Fibroblast of lung (primary cell): ENCODE measurements at places on chromosomes 6 and 20.

GRCh38 chr6:108566406-108566805 lies 5.7 kb downstream of the FOXO3 start:
- no peak overlapping the region for H3K4me3 ChIP-seq
- DNase-seq = no peak
- no peaks in the 10 kb centered on the region for H3K27me3 ChIP-seq
- H3K36me3 ChIP-seq = peaks cover 9% of the 10 kb centered on the region

- no peak overlapping the region for H3K27ac ChIP-seq
- no peak overlapping the region for H3K4me3 ChIP-seq
- no peaks in the 10 kb centered on the region for H3K27me3 ChIP-seq
These were observed 98.3 kb upstream of the FRMD1 start for GRCh38 chr6:168177103-168177891.

DNA sequence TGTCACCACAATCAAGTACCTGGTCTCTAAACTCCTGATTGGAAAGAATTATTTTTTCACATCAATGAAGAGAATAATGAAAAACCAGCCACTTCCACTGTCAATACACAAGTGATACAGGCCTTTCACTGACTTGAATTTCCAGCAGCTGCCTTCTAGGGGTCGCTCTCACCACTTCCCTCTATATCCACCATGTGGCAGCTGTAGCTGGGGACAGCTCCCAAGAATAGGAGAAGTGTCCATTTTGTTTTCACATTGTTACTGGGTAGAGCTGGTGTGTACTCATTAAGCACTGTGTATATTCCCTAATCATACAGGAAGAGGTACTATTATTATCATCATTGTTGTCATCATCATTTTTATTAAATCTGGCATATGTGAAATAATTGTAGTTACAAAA lies 438.4 kb upstream of the SPTLC3 start:
- no peaks in the 10 kb centered on the region for H3K27me3 ChIP-seq
- H3K36me3 ChIP-seq = no peaks in the 10 kb centered on the region
- H3K27ac ChIP-seq = no peak overlapping the region
- DNase-seq = no peak
- no peaks in the 10 kb centered on the region for H3K4me1 ChIP-seq
- H3K4me3 ChIP-seq = no peak overlapping the region

DNA sequence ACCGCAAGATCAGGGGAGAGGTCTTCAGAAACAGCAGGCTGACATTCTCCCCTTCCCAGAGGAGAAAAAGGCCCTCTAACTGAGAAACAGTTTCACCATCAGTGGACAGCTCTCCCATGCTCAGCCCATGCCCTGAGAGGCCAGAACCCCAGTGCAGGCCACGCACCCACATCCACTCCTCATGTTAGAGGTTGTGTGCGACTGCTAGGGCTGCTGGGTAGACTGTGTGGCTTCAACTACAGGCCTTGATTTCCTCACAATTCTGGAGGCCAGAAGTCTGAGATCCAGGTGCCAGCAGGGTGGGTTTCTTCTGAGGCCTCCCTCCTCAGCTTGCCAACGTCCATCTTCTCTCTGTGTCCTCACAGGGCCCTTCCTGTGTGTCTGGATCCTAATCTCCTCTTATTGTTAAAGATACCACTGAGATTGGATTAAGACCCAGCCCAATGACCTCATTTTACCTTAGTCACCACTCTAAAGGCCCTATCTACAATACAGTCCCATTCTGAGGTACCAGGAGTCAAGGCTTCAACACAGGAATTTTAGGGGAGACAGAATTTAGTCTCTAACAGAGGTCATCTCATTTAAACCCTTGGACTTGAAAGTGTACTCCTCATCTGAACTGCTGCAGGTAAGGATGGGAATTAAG lies 67.7 kb upstream of the CD93 start:
- H3K27ac ChIP-seq = peak overlapping the region; percentile 80
- H3K4me1 ChIP-seq = peaks cover 35% of the 10 kb centered on the region
- H3K4me3 ChIP-seq = no peak overlapping the region
- H3K36me3 ChIP-seq = no peaks in the 10 kb centered on the region
- no peaks in the 10 kb centered on the region for H3K27me3 ChIP-seq

DNA sequence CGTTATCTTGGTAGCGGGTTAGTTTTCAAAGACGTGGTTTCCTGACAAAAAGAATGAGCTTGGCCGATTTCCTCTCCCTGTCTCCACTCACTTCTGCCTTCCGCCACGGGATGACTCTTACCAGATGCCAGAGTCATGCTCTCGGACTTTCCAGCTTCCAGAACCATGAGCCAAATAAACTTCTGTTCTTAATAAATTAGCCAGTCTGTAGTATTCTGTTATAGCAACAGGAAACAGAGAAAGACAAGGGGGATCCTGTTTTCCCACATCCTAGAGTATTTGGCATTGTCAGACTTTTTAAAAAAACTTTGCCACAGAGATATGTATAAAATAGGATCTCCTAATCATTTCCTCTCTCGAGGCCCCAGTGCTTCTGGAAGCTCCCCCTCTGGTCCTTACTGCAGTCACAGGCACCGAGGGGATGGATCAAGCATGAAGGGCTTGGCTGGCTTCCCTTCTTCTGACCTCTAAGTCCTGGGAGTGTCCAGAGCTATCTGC lies 84.9 kb upstream of the NAA20 start:
- DNase-seq = peak; percentile 84
- H3K36me3 ChIP-seq = peaks cover 1% of the 10 kb centered on the region
- peaks cover 12% of the 10 kb centered on the region for H3K4me1 ChIP-seq

DNA sequence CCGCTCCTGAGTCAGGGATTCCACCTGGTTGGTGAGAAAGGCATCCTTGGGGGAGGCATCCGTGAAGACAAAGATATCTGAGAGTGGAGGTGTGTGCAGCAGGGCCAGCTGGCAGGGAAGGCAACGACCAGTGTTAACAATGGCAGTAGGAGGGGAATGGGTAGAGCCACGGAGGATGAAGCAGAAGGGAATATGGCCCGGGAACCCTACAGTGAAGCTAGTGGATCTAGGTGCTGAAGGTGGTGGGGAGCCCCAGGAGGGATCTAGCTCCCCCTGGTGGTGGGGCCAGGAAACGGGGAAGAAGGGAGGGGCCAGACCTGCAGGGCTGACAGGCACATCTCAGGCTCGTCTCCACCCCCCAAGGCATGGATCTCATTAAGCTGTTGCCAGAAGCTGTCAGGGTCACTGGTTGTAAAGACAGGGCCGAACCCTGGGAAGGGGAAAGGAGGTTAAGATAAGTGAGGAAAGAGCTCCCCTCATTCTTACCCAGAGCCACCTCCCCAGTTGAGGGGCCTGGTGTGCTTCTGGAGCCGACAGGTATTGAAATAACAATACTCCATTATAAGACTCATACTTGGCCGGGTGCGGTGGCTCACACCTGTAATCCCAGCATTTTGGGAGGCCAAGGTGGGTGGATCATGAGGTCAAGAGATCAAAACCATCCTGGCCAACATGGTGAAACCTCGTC lies 7.3 kb downstream of the VWA7 start:
- no peak overlapping the region for H3K27ac ChIP-seq
- H3K4me3 ChIP-seq = no peak overlapping the region
- DNase-seq = no peak

- H3K4me3 ChIP-seq = peak overlapping the region; percentile 72
- no peaks in the 10 kb centered on the region for H3K4me1 ChIP-seq
- no peaks in the 10 kb centered on the region for H3K27me3 ChIP-seq
- H3K27ac ChIP-seq = peak overlapping the region; percentile 78
These were observed 2.7 kb downstream of the EYA4 start for GRCh38 chr6:133243723-133244305.

- no peaks in the 10 kb centered on the region for H3K27me3 ChIP-seq
- peak overlapping the region; percentile 1 for H3K27ac ChIP-seq
- no peak overlapping the region for H3K4me3 ChIP-seq
- peaks cover 5% of the 10 kb centered on the region for H3K4me1 ChIP-seq
- H3K36me3 ChIP-seq = no peaks in the 10 kb centered on the region
These were observed 309.3 kb downstream of the PRL start for GRCh38 chr6:21987501-21987957.
